Upper lobe of left lung (tissue), 6 donors: ENCODE measurements at places on chromosomes 7 and 10.

DNA sequence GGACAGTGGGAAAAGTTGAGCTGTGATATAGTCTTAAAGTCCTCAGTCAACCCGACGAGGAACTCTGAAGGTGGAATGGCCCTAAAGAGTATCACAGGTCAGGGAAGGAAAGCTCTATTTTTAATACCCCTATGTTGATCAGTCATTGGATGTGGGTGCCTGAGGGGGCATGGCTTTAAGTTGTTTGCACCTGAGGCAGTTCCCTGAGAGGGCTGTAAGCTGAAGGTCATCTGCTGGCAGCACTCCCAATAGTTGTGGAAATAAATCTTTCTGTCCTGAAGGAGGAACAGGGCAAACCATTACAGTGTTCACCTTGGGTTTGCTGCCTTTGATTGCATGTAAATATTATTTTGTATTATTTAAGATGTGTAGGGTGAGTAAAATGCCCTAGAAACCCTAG, 17.8 kb upstream of the C1GALT1 start:
- DNase-seq = no peak

DNA sequence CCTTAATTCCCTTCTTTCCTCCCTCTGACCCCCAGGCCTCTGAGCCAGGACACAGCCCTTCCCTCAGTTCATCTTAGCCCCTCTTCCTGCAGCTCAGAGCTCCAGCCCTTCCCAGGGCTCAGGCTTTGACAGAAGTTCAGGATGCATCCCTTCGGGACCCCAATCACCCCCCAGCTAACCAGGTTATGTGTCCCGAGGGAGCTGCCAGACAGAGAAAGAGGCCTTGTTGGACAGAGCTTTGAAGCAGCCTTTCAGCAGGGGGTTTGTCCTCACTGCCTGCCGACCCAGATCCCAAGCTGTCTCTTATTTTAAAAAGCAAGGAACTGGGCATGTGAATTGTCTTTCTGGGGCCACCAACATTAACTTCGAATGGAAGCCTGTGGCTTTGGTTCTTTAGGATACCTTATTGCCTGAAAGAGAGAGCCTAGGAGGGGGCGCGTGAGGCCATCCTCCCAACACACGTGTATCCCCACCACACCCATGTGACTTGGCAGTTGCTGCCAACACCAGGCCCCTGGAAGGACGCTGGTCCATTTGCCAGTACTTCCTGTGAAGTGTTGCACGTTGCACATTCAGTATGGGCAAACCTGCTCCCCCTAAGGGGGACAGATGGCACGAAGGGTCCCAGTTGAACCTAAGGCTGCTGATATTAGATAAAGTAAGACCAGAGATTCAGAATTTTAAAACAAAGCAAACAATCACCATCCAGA, 858 bp downstream of the CCDC136 start:
- DNase-seq = no peak

DNA sequence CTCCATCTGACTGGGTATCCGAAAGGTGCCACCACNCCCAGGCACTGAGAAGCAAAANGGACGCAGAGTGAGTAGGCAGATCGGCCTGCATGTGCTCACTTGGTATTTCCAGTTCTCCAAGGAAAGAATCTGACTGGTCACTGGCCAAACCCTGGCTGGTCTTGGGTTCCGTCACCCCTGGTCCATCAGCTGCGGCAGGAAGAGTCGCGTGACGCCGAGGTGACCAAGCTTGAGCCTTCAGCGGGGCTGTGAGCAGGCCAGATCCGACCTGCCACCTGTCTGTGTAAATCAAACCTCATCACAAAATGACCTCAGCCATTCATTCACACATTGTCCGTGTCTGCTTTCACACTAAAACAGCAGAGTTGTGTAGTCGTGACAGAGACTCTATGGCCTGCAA, 28.8 kb upstream of the CHST15 start:
- DNase-seq = no peak

DNA sequence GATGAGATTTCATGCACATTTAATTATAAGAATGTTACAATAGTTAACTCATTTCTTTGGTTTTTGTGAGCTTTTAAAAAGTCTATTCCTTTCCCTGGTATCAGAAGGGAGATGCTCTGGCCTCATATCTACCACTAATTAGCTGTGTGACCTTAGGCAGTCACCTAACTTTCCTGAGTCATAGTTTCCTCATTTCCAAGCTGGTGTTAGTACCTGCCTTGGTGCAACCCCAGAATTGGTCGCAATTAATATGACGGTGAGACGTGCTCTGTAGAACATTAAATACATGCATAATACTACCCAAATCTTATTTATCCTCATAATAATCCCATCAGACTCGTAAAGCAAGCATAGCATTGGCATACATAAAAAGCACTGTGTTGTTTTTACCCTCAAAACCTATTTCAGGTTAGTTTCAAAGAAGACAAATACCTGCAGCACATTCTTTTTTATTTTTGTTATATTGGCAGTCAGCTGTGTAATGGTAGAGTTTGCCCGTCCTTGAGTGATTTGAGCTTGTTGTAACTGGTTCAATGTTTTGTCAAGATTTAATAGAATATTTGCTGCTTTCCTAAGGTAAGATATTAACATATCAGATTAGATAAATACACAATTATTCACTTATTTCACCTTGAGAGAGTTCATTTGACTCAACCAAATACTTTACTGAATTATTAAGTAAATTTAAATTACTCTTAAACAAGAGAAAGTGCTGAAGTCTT, 31.0 kb upstream of the LAMB1 start:
- DNase-seq = no peak

GRCh38 chr10:92742331-92743228, 52.8 kb downstream of the HHEX start:
- DNase-seq = no peak

DNA sequence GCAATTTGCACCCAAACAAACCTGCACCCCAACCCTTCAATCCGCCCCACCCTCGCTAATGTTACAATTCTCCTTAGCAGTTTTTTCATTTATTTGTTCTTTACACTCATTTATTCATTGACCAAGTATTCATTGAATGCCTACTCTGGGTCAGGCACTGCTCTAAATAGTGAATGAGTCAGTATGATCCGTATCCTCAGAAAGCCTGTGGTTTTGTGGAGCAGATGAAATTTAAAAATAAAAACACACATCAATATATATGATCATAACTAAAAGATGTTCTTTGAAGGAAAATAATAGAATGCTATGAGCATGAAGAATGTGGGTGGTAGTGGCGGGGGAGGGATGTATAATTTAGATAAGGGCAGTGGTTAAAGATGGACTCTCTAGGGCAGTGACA, 13.3 kb downstream of the IFIT5 start:
- DNase-seq = no peak

GRCh38 chr7:56007891-56008290, 43.4 kb downstream of the PSPH start:
- no peak for DNase-seq

DNA sequence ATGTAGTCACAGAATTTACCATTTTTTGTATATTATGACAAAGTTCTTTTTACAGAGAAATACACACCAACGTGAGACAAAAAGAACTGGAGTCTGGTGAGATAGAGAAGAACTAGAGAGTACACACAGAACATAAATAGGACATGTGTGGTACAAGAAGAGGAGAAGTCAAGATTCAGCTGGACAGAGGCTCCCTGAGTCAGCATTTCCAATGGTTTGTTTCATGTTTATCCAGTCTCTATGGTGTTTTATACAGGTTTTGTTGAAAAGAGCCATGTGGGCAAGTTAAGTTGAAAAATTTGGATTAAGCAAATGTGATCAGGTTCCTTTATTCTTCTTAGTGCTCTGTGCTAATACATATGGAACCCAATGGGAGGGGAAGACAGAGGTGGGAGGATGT, 105.5 kb upstream of the AKR1E2 start:
- no peak for DNase-seq

- no peak for DNase-seq
These were observed 47.4 kb downstream of the BICC1 start for GRCh38 chr10:58560068-58560467.

DNA sequence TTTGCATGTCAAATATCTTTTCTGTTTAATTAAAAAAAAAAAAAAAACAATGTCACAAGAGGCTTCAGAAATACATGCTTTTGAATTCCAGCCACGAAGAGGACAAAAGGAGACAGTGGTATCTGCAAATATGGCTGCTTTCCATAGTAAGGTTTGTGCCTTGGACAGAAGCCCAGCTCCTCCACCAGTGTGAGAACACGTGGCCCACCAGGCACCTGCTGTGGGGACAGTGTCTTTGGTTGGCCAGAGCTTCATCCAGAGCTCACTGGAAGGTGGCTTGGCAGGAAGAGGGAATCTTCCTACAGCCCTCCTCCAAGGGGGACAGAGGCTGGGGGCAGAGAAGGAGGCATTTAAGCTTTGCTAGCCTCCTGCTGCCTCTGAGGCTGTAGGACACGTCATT, 144.6 kb downstream of the GLCCI1 start:
- DNase-seq = no peak

DNA sequence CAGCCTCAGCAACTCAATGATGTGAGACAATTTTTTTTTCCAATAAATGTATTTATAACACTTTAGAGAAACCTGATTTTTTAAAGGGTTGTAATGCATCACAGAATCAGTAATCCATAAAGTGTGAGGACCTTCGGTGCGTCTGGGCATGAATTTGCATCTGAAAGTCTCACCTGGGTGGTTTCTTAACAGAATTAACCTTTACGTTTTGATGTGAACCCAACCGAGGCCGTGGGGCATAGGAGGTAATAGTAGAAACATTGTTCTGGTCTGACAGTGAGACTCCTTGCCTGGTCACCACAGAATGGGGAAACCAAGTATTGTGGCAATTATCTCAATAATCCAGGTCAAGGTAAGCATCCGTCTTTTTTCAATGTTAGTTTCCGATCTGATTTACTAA, 114.6 kb downstream of the PRKCQ start:
- DNase-seq = no peak

DNA sequence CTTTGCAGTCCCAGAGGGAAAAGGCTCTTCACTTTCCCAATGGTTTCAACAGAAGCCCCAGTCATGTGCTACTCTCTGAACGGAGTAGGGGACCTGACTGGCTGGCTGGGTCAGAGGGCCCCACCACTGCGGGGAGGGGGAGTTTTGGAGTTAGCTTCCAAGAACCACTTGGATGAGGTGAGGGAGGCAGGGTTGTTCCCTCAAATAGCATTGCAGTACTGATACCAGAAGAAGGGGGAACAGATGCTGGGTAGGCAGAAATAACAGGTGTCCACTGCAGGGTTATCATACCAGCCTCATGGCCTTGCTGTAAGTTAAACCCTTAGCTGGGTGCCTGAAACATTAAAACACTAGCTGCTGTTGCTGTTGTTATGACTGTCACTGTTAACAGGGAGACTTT, 131.3 kb downstream of the UBE2H start:
- no peak for DNase-seq

- DNase-seq = peak; percentile 90
These were observed at the start of gene GIMAP8 for GRCh38 chr7:150450491-150451001. Gene GIMAP8 (plus strand): TSS chr7:150450630. CDS start chr7:150466699, 16,069 bp downstream.

DNA sequence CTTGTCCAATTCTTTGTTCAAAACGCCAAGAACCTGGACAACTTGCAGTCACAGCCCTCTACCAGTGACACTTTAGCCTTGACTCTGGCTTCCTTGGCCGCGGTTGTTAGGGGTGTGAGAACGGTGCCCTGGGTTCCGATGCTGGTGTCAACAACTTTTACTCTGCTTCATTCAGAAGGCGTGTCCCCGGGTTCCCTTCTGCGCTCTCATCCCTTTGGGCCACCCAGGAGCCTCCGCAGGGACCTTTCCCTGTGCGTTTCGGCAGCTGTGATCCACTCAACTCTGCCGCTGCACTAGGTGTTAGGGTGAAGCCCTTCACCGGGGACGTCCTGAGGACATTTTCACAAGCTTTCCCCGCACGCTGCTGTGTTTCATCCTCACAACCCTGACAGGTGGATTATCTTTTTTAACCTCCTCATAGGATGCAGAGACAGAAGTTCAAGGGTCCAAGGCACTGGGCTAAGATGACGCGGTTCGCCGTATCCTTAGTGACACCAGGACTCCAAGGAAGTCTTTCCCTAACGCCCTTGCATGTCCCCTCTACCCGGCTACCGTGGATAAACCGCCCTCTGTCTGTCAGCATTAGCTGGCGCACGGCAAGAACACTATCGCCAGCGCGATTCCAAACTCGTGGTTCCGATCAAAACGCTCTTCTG, 133.5 kb upstream of the SHH start:
- peak; percentile 20 for DNase-seq

DNA sequence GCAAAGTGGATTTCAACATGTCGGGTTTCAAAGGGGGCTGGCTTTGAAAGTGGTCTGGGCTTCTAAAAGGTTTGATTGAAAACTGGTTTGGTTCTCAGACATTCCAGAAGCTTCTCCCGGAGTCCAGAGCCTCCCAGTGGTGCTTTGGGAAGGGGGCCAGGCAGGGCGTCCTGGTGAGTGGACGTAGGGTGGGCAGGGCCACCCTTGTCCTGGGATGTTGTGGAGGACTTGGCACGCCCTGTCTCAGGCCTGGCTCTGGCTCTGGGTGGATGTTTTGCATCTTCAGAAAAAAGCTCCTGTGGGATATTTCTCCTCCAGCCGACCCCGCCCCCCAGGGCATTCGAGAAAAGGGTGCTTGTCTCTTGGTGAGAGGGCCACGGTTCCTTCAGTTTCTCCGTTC, 31.2 kb downstream of the GRIFIN start:
- DNase-seq = no peak

DNA sequence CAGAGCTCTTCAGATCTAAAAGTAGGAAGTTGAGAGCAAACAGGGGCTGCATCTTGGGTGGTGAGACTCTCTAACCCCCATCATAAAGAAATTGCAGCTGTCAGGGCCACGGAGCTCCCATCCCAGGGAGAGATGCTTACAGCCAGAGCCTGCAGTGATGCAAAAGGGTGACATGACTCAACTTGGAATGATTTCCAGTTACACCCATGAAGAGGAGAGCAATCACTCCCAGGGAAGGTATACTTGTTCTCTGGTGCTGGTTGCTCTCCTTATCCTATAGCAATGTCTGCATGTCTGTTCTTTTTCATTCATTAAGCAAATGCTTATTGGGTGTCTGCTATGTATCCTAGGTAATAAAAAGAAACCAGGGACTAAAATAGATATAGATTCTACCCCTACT, 228.0 kb downstream of the RAB11FIP2 start:
- DNase-seq = no peak

GRCh38 chr7:142440906-142441411, 183.1 kb upstream of the PRSS58 start:
- DNase-seq = no peak

GRCh38 chr7:27364344-27364758, 121.7 kb downstream of the EVX1 start:
- DNase-seq = no peak

DNA sequence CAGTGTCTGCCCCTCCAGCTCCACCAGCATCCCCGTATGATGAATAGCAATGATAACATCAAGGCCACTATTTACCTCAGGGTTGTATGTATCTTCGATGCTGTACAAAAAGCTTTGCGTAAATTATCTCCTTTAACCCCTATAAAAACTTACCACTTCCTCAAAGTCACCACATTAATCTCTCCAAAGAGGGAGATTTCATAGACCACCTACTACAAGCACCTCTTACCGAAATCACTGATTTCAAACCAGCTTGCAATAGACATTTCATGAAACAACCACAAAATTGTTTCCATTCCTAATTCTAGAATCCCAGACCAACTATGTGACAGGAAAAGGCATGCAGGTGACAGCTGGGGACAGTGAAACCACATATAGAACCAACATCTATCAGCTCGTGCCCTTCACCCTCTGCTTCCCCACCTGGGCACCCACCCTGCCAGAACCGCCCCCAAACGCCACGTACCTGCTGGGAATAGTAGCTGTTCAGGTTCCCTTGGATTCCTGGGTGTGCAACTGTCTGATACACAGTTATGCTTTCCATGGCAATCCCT, 20.1 kb upstream of the MMP21 start:
- no peak for DNase-seq
